Activated CD4-positive, alpha-beta T cell treated with anti-CD3 and anti-CD28 coated beads, Interleukin-2, amount 50 U/mL, for 4 hours (primary cell): ENCODE measurements at places on chromosomes 5 and 9.

DNA sequence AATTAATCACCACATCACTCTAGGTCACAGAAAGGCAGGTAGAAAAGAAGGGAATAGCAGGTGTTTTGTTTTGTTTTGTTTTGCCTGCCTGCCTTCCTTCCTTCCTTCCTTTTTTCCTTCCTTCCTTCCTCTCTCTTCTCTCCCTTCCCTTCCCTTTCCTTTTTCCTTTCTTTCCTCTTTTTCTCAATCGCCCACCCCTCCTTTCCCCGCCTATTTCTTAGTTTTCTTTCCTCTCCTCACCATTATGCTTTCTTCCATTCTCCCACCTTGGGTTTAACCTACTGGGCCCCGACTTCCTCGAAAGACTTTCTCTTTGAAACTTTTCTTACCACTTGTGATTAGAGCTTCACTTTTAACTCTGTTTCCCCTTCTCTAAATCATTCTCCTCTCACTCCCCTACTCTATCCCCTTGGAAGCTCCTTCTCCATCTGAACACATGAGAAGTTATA, 231.3 kb upstream of the CD180 start:
- no peak for DNase-seq

GRCh38 chr5:132046880-132047299, 13.6 kb upstream of the IL3 start:
- DNase-seq: no peak

- no peak for DNase-seq
Measured at GRCh38 chr5:52554293-52554692, 233.4 kb upstream of the ITGA1 start.

DNA sequence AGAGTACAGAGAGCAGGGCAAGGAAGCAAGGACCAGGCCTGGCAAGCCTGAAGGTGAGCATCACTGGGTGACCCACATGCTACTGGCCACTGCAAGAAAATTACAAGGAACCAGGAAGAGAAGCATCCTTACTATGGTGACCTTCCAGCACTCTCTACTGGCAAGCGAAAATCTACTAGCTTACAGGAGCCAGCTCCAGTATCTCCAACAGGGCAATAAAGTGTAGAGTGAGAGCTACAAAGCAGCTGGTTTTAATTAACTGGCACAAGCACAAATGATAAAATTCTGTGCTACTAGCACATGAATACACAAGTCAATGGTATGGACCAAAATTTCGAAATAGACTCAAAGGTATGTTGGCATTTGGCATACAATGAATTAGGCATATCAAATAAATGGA, 113.3 kb upstream of the CAST start:
- no peak for DNase-seq

DNA sequence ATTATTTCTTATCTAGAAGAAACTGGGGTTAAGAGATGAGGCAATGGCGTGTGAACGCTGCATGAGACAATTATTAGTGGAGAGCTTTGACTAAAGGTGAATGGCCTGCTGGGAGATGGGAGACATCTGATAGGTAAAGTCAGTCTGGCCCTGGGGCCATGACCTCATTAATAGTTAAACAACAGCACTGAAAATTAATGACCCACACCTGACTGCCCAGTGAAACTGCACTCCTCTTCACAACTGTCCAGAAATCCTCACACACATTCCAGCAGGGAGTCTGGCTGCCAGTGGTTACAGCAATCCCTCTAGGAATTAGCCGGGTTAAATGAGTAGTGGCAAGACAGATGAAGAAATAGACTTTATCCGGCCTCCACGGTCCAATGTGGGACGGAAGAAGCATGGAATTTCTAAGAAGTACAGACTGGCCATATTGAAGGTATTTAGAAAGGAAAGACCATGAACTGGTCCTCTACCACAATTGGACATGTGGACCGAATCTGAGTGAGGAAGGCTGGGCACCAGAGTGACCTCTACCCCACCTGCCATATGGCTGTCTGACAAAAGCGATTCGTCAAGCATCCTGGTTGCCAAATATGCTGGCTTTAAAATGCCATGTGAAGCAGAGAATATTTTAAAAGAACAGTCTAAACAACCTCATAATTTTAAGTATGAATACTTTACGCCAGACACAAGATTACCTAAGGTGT, 138.4 kb downstream of the EFNA5 start:
- DNase-seq: no peak

DNA sequence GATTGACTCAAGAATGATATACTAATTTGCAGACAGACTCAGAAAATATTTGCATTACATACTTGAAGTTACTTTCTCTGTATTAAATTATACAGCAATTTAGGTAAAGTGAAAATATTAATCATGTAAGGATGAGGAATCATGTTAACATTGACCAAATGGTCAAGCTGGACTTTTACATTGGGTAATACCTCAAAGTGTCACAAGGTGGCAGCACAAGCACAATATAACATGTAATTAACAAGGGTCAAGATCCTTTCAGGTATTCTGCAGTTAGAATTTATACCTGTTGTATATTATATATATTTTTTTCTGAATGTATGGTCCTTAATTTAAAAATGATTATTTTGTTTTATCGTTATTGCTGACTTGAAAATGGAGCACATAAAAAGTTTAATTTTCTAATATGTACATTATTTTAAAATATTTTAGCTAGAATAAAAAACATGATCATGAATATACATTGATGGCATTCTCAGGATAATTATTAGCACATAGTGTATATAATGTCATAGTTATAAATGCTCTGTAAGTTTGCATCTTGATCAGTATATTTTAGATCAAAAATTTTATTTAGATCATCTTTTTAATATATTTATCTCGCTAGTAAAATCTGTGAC, 8.6 kb downstream of the HAPLN1 start:
- DNase-seq: no peak

DNA sequence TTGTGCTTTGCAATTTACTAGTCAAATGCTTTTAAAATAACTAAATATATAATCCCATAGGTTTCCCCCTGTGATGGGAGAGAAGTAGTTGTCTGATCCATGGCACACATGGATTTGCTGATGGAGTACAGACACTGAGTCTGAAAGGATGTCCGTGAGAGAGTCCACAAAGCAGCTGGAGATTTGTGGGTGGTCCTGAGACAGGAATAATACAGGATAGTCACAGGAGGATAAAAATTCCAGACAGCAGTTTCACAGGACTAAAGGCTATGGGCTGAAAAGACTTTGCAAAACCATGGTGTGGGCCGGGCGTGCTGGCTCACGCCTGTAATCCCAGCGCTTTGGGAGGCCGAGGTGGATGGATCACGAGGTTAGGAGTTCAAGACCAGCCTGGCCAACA, 58.7 kb upstream of the ZFR start:
- no peak for DNase-seq
